ENCODE measurements at places on chromosomes 2 and 18.
A peak's percentile ranks its signal among the peaks of the same experiment; 100 is the strongest.

DNA sequence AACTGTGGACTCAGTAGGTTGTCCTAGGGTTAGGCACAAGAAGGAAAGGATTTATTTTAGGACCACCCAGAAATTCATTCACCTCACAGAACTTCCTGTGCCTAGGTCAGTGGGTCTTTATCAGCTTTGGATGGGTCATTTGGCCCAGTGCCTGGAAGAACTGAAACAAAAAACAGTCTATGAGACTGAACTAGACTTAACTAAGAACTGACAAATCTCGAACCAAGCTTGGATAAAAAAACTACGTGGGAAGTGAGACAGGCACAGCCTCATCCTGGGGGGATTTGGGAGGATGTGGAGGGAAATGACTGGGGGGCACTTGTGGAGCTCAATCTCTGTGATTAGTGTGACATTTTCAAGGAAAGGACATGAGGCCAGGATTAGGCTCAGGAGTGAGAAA, 2.3 kb upstream of the OST4 start:
- no peak for DNase-seq

DNA sequence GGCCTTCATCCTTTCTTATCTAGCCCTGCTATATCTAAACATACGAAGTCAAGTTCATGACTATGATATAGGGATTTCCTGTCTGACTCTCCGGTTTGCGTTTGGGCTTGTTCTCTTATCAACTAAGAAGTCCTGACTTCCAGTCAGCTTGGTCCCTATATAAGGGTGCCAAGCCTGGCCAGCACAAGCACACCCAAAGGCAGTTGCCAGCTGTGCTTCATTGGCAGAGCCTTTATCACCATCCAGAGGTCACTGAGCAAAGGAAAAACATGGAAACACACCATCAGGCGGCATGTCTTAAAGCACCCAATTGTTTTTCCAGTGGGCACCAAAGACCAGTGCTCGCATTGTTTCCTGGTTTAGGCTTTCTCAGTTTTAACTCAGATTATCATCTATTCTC, 72.7 kb downstream of the FEZ2 start:
- no peak for DNase-seq

DNA sequence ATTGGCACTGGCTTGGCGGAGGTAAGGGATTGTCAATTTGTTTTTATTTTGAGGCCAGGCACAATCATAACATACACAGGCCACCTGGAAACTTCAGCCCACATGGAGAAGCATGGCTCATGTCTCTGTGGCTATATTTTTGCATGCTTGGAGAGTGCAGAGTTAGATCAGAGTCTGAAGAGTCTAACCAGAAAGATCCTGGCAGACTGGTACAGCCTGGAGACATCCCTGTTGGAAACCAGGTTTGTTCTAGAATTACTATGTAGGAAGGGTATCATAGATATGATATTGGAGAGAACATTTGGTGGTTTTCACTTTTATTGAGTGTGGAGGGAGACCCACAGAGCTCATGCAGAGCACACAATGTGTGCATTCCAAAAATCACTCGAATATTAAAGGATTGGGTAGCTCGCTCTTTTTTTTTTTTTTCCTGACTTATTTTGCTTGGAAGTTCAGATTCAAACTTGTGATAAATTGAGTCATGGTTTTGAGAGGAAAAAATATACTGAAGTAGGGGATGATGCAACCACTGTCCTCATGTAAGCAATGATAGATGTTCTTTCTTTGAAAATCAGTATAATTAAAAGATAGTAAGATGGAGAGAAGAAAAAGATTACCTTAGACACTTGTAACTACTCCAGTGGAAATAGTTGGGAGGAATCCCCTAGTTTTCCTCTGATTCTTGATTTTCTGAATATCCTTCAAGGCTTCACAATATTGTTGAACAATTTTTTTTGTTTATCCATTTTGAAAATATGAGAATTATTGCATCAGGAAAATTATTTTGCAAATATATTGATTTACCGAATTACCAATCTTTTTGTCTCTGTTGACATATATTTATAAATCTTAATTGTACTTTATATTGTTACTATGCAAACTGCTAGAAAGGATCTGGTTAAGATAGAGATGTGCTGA, 185.7 kb upstream of the ZEB2 start:
- no peak for DNase-seq

GRCh38 chr2:55163274-55163721, 68.8 kb downstream of the CLHC1 start:
- no peak for DNase-seq

- DNase-seq: no peak
Measured at GRCh38 chr2:85994421-85994777, 105.6 kb upstream of the ST3GAL5 start.

DNA sequence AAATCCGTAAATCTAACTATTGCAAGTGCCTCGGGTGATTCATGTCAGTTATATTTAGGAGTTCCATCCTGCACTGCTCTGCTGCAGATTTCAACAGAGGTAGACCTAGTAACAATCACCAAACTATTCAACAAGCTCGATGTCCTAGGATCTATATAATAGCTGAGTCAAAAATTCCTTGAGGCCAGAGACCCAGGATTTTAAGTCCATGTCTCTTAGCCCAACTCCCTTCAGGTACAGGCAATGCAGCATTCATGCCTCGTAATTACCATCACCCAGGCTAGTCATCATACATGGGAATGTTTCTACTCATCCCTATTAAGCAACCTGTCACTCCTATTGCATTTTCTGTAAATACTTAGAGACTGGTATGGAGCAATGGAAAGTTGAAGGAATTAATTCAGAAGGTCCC, 729 bp downstream of the TM4SF20 start:
- no peak for DNase-seq

DNA sequence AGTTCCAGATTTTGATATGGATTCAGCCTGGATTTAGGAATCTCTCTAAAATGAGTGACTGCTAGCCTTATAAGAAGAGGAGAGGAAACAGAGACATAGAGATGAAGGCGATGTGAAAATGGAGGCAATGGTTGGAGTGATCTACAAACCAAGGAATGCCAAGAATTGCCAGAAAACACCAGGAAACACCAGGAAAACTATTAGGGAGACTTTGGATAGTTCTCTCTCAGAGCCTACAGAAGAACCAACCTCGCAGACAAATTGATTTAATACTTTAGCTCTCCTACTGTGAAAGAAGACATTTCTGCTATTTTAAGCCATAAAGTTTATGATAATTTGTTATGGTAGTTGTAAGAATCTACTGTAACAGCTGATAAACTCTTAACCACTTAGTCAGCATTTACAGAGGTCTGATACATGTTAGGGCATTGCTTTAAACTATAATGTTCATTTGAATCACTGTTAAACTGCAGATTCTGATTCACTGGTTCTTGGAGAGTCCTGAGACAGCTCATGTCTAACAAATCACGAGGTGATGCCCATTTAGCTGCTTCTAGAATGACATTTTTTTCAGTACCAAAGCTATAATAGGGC, 1702.6 kb upstream of the LRRTM1 start:
- no peak for DNase-seq

DNA sequence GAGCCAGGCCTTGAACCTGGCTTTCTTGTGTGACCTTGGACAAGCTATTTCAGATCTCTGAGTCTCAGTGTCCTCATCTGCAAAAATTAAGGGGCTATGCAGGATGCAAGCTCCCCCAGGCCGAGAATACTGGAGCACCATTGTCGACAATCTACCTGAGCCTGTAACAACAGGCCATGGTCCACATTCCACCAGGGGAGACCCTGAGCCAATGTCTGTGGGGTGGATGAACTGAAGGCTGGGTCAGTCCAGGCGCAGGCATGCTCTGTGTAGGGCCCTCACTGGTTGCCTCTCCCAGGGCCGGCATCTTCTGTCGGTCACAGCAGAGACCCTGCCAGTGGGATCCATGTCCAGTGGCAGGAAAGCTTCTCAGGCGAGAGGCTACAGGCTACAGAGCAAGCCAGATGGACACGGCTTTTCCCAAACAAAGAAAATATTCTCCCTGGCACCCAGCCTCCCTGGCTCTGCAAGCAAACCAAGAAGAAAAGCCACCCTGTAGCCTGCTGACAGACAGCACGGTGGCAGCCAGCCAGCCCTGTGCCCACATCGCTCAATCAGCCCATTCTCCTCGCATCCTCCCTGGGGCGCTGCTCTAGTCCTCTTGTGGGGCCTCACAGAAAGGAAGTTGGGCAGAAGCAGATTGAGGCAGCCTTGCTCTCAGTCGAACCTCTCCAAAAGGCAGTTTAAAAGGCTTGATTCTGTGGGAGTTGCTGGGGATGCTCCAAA, 48.7 kb upstream of the FZD7 start:
- peak; percentile 98 for DNase-seq

DNA sequence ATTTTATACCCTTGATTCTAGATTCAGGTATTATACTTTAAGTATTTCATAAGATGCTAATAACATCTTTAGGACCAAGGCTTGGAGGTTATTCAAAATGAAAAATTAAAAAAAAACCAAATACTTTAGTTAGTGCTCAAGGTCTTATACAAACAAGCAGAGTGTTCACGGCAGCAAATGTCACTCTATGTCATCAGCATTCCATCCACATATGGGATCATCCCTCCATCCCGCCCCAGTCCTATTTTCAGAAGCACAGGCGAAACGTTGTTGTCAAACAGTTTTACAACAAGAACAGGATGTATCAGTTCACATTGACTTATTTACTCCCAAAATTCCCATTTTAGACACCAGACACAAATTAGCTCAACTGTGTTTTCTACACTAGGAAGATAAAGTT, 83.7 kb downstream of the DSEL start:
- DNase-seq: no peak

- DNase-seq: no peak
Measured at GRCh38 chr2:174183076-174183475, 65.3 kb downstream of the OLA1 start.

DNA sequence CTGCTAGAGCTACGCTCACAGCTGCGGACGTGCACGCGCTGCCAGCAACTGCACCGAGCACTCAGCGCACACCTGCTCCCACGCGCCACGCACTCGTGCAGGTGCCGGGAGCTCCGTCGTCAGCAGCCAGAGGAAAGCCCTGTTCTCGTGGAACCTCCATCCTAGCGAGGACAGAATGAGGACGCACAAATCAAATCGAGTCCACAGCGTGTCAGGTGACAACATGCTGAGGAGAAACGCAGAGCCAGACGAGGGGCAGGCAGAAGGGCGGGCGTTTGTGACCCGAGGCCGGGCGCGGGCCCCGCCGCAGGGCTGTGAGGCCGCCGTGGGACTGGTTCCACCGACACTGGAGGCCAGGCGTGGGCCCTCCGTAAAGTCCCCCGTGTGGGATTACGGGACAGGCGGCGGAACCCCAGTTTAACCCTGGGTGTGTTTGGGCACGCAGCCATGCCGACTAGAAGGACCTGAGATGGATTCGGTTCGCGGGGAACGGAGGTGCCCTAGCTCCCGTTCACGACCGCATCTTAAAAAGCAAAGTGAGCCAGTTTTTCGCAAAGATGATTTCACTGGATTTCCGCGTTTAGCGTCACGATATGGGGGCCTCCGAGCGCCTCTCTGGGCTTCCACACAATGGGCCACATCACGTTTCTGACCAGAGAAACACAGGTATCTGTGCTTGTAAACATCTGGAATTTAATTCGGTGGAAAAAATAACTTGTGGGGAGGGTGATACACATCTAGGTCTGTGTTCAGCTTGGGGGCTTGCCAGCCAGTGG, 26.9 kb upstream of the ALKAL2 start:
- DNase-seq: no peak

GRCh38 chr2:189487283-189488007, 46.2 kb downstream of the WDR75 start:
- DNase-seq: no peak

DNA sequence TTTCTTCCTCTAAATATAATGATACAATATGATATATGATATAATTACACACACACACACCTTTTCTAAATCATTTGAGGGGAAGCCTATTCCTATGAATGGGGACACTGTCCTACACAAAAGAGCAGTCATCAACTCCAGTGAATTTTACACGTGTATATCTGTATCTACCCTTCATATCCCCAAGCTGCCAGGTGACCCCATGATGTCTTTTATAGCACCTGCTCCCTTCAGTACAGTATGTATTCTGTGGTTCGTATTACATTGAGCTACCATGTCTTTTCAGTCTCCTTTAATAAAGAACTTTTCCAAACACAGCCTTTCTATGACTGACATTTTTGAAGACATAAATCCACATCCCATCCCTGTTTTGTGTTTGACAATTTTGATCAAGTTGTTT, 19.0 kb downstream of the TBC1D8 start:
- no peak for DNase-seq

DNA sequence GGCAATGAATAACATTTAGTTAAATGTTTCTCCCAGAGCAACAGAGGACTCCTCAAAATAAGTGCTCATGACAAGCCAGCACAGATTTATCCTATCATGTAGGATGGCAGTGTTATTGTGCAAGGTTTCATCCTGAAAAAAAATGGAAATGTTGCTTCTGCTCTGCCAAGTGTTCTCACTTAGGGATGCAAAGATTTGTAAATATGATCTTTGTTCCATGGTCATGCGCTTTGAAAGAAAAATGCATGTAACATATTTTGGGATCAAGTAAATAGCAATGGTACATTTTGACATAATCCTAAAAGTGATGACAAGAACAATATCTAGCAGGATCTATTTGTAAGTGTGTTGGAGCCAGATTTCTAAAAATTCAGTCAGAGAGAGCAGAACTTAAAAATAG, 229.5 kb upstream of the CCDC150 start:
- no peak for DNase-seq

GRCh38 chr2:168171059-168171762, 76.2 kb downstream of the STK39 start:
- DNase-seq: no peak

DNA sequence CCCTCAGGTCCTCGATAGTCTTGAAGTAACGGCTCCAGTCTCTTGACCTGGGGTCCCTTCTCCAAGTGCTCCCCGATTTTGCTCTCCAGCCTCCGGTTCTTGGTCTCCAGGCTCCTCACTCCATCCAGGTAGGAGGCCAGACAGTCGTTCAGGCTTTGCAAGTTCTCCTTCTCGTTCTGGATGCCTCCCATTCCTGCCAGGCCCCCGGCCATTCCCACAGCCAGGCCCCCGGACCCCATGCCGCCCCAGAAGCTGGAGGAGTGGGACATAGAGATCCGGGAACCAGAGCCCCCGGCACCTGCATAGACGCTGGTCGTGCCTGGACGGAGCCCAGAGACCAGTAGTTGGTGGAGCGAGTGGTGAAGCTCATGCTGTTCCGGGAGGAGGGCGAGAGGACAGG, 29.0 kb upstream of the RAB31 start:
- no peak for DNase-seq

GRCh38 chr2:109660046-109660860, 46.1 kb downstream of the SOWAHC start:
- no peak for DNase-seq

Data from foreskin melanocyte (primary cell).